ENCODE measurements at places on chromosomes 2 and 18. TPM values are rescaled to one million over a fixed set of nuclear protein-coding genes. Genes with fewer than 3 reads are reported as not detected.

MC2R gene
- not detected for polyA plus RNA-seq

PTPRN gene
- polyA plus RNA-seq, result 0.20 TPM

CENPO gene
- polyA plus RNA-seq, result 34.3 TPM

RNF138 gene
- 75.2 TPM for polyA plus RNA-seq

CRYGA gene
- not detected for polyA plus RNA-seq

HOXD13 gene
- polyA plus RNA-seq, result not detected

RNF144A gene
- polyA plus RNA-seq, result 0.19 TPM

SRD5A2 gene
- polyA plus RNA-seq, result not detected

CCBE1 gene
- not detected for polyA plus RNA-seq

LOXL3 gene
- polyA plus RNA-seq, result 31.2 TPM

RAD51AP2 gene
- not detected for polyA plus RNA-seq

MOGAT1 gene
- not detected for polyA plus RNA-seq

LRRTM1 gene
- polyA plus RNA-seq, result not detected

CDH7 gene
- not detected for polyA plus RNA-seq

KRCC1 gene
- 9.7 TPM for polyA plus RNA-seq

GKN1 gene
- polyA plus RNA-seq, result not detected

SLC19A3 gene
- polyA plus RNA-seq, result not detected

APOB gene
- not detected for polyA plus RNA-seq

SMIM21 gene
- polyA plus RNA-seq, result not detected

Data from GM12878 (cell line).